ENCODE measurements at places on chromosomes 6 and 20. TPM values are rescaled to one million over a fixed set of nuclear protein-coding genes. Genes with fewer than 3 reads are reported as not detected.

The LGSN gene
- not detected for total RNA-seq

The VSX1 gene
- total RNA-seq = not detected

The RSPH3 gene
- 11.1 TPM for total RNA-seq

The RAB5IF gene
- 33.1 TPM for total RNA-seq

The ADGRB3 gene
- 8.5 TPM for total RNA-seq

The MYO6 gene
- 29.4 TPM for total RNA-seq

DNA sequence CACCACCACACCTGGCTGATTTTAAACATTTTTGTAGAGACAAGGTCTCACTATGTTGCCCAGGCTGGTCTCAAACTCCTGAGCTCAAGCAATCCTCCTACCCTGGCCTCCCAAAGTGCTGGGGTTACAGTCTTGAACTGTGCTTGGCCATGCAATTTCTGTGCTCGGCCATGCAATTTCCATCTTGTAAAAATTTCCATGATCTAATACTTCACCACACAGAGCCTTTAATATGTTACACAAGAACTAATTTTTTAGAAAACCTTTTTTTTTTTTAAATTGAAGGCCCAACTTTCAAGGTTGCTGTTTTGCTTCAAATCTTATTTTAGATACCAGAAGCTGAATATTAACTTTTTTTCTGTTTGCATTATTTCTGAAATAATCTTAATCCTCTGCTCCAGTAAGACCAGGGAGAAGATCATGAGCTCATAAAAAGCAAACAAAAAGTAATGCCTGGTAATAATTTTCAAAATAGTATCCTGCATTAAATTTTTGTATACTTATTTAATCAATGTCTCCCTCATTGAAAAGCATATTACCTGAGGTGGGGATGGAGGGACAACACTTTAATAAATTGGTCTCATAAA, 38.1 kb upstream of the ARMC2 start:
- no peak for DNase-seq

- DNase-seq = no peak
These were observed 82.5 kb downstream of the PREX1 start for GRCh38 chr20:48745330-48745729.

GRCh38 chr6:93418033-93418407, 1.3 kb downstream of the EPHA7 start:
- DNase-seq = no peak

DNA sequence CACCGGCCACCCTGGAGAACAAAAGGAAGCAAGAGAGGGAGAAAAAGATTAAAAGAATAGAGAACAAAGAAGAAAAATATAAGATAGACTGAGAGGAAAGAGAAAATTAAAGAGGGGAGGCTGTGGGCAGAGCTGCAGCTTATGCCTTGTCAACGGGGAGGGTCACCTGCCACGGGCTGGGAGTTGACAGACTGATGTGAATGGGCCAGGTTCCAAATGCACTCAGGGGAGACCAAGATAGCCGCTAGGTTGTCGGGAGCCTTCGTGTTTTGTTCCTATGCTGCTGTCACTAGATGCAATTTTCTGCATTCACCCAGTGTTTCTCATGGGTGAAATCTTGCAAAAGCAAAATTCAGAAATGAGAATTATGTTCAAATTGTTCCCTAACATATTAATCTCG, 119.6 kb upstream of the MTHFD1L start:
- DNase-seq = no peak

GRCh38 chr6:114085211-114085610, 114.3 kb upstream of the HDAC2 start:
- no peak for DNase-seq

DNA sequence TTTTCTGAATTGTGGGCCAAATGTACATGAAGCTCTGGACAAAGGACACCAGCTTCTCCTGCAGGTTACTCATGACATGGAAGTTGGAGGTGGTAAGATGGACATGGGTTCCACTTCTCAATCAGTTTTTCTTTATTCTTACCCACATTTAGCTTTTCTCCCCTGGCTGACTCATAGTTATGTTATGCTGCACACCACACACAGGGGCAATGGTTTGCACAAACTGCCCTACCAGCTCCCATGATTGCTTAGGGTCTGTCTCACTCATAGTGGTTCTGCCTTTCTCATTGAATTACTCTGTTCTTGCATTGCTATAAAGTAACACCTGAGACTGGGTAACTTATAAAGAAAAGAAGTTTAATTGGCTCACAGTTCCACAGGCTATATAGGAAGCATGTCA, 4.5 kb upstream of the CD109 start:
- DNase-seq = no peak

DNA sequence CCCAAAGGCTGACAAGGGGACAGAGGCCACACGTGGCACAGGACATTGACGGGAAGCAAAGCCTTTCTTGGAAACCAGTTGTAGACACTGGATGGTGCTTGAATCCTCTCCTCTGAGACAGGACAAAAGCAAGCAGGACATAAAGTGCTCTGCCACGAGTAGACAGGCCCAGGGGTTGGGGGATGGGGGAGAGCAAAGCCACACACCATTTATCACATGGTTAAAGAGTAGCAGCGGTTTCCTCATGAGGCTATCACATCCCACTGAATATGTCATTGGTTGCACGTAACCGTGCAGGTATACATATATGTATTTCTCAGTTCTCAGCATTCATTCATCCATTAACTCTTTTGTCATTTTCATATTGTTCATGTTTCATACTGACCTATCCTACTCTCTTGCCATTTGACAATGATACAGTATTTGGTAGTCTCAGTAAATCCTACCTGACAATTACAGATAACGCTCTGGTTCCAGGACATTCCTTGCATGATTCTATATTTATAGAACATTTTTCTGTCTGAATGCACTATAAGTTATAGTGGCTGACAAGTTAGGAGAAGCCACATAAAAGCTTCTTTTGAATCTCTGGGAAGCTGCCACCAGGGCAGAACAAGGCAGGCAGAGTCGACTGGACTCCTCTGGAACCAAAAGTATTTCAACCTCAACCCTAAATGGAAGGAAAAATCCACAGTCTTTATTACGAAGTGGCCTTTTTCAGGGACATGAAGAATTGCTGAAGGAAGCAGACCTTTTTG, 23.5 kb downstream of the METTL24 start:
- DNase-seq = no peak

DNA sequence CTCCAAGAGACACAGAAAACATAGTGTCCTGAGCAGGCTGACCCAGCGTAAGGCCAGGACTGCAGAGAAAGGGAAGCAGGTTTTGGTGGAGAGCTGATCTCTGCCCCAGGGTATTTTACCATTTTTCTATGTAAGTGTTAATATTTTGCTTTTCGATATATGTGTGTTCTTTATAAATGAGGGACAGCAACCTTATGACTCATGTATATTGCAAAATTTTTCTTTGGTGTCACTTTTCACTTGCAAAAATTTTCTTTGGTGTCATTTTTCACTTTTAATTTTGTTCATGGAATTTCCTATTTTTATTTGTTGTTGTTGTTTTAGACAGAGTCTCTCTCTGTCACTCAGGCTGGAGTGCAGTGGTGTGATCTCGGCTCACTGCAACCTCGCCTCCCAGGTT, 34.6 kb upstream of the PXDC1 start:
- no peak for DNase-seq

DNA sequence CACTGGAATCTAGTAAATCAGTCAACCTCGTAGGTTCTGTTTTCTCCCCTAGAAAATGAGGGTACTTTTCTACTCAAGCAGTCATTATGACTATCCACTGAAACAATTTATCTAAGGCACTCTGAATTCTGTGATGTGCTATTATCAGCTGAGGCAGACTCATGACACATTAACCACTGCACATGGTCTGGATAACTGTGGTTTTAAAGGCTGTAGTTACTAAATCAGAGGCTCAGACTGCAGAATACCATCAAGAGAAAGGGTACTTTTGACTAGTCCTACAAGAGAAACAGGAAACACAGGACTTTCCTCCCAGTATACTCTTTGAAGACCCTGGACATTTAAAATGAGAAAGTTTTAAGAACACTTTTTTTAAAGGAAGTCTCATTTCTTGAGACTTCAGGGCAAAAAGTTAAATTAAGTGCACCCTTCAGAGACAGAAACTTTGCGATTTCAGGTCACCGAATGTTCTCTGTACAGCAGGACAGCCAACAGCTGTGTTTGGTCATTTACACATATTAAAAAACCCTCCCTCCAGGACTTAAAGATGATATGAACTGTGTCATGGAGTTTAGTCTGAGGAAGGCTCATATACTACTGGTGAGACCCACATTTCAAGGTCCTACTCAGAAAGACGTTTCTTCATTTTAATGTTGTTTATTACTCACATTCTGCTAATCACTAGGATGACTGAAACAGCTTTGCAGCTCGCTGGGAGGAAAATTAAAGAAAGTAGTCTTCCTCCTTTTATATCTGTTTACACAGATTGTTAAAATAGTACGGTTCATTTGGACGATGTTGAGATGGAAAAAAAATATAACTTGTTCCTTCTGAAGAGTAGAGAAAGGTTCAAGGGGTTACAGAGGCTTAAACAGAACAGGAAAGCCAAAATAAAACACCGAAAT, 19.9 kb downstream of the ATXN1 start:
- no peak for DNase-seq

- no peak for DNase-seq
These were observed 44.8 kb downstream of the PDE10A start for GRCh38 chr6:165618241-165618640.

DNA sequence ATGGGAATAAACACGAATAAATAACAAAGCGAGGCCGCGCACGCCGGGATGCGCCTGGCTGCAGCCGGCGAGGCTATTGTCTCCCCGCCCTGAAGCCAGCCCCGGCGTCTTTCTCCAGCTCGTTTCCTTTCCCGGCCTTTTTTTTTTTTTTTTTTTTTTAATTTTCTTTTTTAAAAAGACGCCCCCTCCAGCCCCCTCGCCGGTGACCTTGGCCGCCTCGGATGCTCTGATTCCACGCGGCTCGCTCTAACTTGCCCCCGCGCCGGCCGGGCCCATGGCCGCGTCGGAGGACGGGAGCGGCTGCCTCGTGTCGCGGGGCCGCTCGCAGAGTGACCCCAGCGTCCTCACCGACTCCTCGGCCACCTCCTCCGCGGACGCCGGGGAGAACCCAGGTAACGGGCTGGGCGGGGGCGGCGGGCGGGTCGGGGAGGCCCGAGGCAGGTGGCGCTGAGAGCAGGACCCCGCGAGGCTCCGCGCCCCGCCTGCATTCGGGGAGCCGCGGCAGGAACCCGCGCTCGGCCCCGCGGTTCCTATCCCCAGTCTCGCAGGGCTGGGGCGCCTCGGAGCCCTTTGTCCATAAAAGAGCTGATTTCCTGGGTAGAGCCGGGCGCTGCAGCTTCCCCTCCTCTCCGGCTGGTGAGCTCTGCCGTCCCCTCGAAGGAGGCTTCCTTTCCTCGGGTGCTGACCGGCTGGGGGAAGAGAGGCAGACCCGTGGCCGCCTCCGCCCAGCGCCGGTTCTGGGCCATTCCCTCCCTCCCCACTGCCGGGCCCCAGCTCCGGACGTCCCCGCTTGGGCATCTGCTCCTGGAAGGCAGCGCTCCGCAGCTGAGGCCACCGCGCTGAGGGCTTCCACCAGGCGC, 631 bp downstream of the PHACTR3 start:
- no peak for DNase-seq

- no peak for DNase-seq
These were observed 420.6 kb upstream of the MMS22L start for GRCh38 chr6:97703661-97704060.

DNA sequence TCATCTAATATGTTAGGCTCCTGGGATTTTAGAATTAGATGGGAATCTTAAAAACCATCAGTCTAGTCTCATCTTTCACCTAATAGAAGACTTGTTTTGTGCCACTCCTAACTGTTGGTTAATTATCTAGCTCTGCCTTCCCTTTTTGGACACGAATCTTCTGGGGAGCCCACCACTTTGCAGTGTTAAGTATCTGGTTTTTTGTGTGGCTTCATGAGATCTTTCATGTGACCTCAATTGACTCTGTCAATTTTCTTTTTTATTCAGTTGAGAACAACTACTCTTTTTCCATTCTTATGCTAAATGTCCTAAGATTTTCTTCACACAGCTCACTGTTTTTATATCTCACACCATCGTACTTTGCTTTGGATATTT, 16.9 kb downstream of the TBPL1 start:
- no peak for DNase-seq

GRCh38 chr6:7200598-7201443, 93.1 kb downstream of the RREB1 start:
- DNase-seq = no peak

DNA sequence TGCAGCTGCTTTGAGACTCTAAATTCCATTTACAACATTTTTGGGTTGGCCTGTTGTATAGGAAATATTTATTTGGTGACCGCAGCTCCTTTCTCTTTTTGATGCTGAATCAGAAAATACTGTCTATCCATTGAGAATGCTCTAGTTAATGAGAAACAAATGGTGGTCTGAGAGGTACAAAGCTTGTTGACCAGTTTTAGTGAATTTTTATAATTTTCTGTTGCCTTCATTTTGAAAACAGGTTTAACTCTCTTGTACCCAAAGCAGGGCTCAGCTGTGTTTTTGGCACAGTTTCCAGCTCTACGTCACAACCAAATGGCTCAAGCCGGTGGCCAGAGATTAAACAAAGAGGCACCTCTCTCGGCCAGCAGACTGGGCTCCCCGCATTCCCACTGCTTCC, 113.2 kb downstream of the FNDC1 start:
- no peak for DNase-seq

GRCh38 chr20:20872428-20872827, 160.0 kb upstream of the RALGAPA2 start:
- no peak for DNase-seq

- DNase-seq = no peak
These were observed 47.4 kb downstream of the KCNK5 start for GRCh38 chr6:39181826-39182225.

GRCh38 chr6:99362678-99363268, 13.3 kb upstream of the FAXC start:
- no peak for DNase-seq

GRCh38 chr6:39884696-39885095, 49.6 kb downstream of the MOCS1 start:
- no peak for DNase-seq

GRCh38 chr6:153677522-153677921, 361.5 kb upstream of the OPRM1 start:
- DNase-seq = no peak

DNA sequence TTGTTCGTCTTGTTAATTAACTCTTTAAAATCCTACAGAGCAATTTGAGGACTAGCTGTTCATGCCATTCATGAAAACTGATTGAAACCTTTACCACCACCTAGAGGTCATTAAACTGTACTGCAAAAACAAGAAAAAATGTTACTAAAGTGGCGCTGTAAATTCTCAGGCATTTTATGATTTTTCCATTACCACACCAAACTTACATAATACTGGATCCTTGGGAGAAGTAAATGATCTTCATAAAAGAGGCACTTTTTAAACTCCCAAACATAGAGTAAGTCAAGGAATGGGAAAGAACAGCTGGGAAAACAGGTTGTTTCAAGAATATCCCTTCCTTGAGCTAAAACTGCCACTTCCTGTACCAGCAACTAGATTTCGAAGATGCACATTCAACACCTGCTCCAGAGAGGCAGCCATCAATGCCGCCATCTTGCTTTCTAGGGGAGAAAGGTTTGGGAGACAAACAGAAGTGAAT, 54.3 kb downstream of the MYLIP start:
- no peak for DNase-seq

DNA sequence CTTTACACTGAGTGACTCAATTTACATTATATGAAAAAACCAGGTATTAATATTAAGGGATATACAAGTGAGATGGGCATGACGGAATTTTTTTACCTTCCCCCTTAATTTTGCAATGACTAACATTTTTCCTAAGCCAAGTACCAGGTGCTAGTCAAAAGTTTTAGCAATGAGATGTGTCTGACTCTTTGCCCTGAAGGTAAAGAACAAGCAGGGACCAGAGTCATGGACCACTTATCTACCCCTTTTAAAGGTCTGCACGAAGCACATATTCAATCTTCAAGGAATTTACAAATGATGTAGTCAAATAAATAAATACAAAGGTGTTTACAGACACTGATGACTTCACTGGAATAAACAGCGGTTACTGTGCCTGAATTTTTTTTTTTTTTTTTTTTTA, 1.4 kb downstream of the GLO1 start:
- no peak for DNase-seq
